Pulmonary artery endothelial cell (primary cell): ENCODE measurements at places on chromosomes 5 and 9. TPM values are rescaled to one million over a fixed set of nuclear protein-coding genes. Genes with fewer than 3 reads are reported as not detected.

Gene CNTNAP3
- total RNA-seq: 61.0 and 98.1 TPM in 2 replicates

Gene DIMT1
- 44.6 and 50.6 TPM in 2 replicates for total RNA-seq

Gene GAS1
- 0.13 and 0.18 TPM in 2 replicates for total RNA-seq

Gene SYNPO
- 11.7 and 18.5 TPM in 2 replicates for total RNA-seq

Gene CCDC171
- 0.86 and 1.1 TPM in 2 replicates for total RNA-seq

Gene ANKRD20A1
- total RNA-seq: 1.3 and 1.6 TPM in 2 replicates

Gene AMBP
- total RNA-seq: not detected in 2 replicates

Gene SHOC1
- total RNA-seq: not detected in 2 replicates

Gene NR6A1
- 0.20 and 0.39 TPM in 2 replicates for total RNA-seq

Gene RFX3
- 2.8 and 7.2 TPM in 2 replicates for total RNA-seq

Gene FST
- 1.4 and 63.4 TPM in 2 replicates for total RNA-seq

Gene PLEKHG4B
- total RNA-seq: not detected in 2 replicates

Gene CTSV
- 1.1 TPM in 2 replicates for total RNA-seq

Gene MRNIP
- 8.9 and 13.8 TPM in 2 replicates for total RNA-seq
